ENCODE measurements at places on chromosomes 1 and 21.

GRCh38 chr1:169113613-169114119 is 7.2 kb downstream of the ATP1B1 start:
- DNase-seq = no peak

GRCh38 chr1:76543495-76543894 is 323.8 kb upstream of the ST6GALNAC5 start:
- DNase-seq = no peak

DNA sequence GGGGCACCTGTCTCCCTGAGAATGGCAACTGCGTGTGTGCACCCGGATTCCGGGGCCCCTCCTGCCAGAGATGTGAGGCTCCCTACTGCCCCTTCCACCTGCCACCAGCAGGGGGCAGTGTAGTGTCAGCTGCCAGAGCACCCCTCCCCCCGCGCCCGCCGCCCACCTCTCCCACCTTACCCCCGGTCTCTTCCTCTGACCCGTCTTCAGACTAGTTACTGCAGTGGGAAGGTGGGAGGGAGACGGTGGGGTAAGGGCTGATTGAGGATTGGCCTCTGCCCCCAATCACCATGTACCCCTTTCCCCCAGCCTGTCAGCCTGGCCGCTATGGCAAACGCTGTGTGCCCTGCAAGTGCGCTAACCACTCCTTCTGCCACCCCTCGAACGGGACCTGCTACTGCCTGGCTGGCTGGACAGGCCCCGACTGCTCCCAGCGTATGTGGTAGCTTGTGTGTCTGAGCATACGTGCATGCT is 10.1 kb upstream of the LRRC71 start:
- peak; percentile 33 for DNase-seq

- no peak for DNase-seq
These were observed 33.8 kb downstream of the OR10J1 start for GRCh38 chr1:159473335-159473734.

- no peak for DNase-seq
These were observed 33.4 kb downstream of the JAK1 start for GRCh38 chr1:64932962-64933295.

DNA sequence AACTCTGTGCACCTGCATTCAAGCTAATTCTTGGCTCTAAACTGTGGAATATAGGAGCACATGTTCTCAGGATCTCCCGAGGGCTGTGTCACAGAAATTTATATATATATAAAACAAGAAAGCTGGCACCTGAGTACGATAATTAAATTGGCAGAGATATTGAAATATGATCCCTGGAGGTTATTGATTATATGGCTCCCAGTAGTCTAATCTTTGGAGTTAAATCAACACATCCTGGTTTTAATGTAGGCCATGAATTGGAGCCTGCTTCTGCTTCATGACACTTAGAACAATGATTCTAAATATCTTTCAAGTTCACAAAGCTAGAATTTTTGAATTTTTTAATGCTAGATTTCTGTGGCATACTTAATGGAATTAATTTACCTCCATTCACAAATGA is 84.3 kb downstream of the CTH start:
- no peak for DNase-seq

DNA sequence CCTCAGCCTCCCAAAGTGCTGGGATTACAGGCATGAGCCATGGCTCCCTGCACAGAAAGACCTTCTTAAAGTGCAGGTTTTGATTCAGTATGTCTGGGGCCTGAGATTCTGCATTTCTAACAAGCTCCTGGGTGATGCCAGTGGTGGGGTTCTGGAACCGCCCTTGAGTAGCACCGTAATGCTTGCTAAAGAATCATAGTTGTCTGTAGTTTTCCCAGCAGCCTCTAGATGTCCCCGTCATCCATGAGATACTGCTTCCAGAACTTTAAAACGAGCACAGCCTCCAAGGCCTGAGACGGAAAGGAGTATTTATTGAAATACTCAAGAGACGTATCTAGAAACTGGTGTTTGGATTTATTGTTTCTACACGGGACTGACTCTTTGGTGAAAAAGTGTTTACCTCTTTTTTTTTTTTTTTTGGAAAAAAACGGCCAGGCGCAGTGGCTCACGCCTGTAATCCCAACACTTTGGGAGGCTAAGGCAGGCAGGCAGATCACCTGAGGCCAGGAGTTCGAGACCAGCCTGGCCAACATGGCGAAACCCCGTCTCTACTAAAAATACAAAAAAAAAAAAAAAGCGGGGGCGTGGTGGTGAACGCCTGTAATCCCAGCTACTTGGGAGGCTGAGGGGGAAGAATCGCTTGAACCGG is 2.6 kb upstream of the TOR3A start:
- peak; percentile 10 for DNase-seq

GRCh38 chr1:224860488-224861338 is 68.8 kb upstream of the DNAH14 start:
- DNase-seq = no peak

DNA sequence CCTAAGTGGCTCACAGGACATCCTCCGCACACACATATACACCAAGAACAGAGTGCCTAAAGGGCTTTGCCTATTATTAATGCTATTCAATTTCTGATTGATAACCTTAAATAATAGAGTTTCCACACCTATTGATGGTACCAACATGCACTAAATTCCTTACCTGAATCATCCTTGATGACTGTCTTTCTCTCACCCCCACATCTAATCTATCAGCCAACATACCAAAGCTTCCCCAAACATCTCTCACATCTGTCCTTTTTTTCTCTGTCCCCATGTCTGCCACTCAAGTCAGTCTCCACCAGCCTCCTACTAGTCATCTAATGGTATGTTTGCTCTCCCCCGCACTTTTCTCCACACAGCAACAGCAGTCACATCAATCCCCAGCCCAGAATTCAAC is 174.4 kb downstream of the DSCAM start:
- DNase-seq = no peak

GRCh38 chr1:246093230-246093629 is 413.8 kb downstream of the SMYD3 start:
- no peak for DNase-seq

DNA sequence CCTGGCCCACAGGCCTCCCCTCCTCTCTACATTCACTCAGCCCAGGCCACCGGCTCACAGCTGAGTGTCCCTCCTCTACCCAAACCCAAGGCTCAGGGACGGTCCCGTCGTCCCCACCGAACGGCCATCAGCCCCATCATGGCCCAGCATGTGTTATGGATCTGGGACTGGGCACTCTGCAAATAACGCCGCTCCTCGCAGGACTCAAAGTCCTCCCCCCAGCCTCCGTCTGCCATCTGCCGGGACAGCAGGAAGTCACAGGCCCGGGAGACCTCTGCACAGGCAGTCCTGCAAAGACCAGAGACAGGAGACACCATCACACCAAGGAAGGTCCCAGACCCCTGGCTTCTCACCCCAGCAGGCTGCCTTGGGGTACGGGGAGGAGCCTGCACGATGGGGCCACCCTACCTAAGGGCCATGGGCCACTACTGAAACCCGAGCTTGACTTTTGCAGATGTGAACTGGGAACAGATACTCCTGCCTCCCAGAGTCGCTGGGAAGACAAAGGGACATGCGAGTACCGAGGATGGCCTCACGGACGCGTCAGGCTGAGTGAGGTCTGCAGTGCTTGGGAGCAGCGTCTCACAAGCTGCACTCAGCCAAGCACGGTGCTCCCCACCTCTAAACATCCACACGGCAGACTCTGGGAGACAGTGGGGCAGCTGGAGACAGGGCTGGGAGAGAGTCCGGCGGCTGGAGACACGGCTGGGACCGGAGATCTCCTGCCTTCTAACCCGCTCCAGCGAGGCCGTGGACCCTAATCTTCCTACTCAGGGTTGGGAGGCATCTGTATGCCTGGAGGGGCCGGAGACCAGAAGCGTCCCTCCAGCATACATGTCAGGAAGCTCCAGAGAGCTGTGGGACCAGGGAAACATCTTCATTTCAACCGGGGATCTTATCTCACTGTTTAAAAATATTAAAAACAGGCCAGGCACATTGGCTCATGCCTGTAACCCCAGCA is 10.4 kb upstream of the SPATC1L start:
- no peak for DNase-seq

DNA sequence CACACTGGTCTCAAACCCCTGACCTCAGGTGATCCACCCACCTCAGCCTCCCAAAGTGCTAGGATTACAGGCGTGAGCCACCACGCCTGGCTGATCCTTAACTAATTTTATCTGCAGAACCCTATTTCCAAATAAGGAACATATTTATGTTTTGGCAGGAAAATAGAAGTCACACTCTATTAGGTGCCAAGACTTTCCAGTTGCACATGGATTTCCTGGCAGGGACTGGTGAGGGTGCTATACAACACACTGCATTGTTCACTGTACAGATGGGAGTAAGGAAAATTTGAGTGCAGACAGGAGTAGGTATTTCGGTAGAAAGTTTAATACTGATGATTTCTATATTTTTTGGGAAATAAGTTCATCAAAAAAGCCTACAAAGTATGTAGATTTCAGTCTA is 605.3 kb upstream of the B3GALT2 start:
- no peak for DNase-seq

All from stimulated activated CD8-positive, alpha-beta memory T cell treated with anti-CD3 and anti-CD28 coated beads, Interleukin-7, amount 100 ng/mL, for 24 hours (primary cell).